ENCODE measurements at places on chromosomes 2 and 18.

GRCh38 chr2:181953881-181954537, 31.6 kb upstream of the PPP1R1C start:
- DNase-seq = peak; percentile 71
- H3K27ac ChIP-seq = no peak overlapping the region
- H3K36me3 ChIP-seq = no peaks in the 10 kb centered on the region
- H3K27me3 ChIP-seq = no peaks in the 10 kb centered on the region

DNA sequence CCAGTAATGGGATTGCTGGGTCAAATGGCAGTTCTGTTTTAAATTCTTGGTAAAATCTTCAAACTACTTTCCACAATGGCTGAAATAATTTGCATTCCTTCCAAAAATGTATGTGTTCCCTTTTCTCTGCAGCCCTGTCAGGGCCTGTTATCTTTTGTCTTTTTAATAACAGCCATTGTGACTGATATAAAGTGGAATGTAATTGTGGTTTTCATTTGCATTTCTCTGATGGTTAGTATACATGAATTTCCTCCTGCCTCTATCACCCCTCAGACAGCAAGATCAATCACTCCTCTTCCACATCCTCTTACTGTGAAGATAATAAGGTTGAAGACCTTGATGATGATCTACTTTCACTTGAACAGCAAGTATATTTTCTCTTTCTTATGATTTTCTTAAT, 304.8 kb upstream of the FSIP2 start:
- DNase-seq = no peak
- no peaks in the 10 kb centered on the region for H3K4me1 ChIP-seq
- no peak overlapping the region for H3K27ac ChIP-seq
- H3K27me3 ChIP-seq = no peaks in the 10 kb centered on the region

- H3K36me3 ChIP-seq = no peaks in the 10 kb centered on the region
- no peak overlapping the region for H3K27ac ChIP-seq
These were observed 238.8 kb downstream of the TPGS2 start for GRCh38 chr18:36589857-36590543.

DNA sequence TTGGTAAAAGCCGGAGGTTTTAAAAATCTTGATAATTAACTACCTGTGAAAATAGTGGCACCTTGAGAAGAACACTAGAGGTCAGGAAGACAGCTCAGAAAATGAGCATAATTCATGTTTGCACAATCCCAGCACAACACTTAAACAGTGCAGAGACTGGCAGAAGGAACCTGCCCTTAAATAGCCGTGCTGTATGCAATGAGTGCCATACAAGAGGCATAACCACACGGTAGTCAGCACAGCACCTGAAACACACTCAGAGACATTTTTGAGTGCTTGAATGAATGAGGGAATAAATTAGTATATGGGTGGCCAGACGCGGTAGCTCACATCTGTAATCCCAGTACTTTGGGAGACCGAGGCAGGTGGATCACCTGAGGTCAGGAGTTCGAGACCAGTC, 164.9 kb downstream of the PAX3 start:
- H3K4me1 ChIP-seq = no peaks in the 10 kb centered on the region
- no peak for DNase-seq
- H3K27ac ChIP-seq = no peak overlapping the region
- no peaks in the 10 kb centered on the region for H3K36me3 ChIP-seq
- H3K4me3 ChIP-seq = no peak overlapping the region

GRCh38 chr2:105804266-105804665, 59.6 kb downstream of the NCK2 start:
- no peaks in the 10 kb centered on the region for H3K36me3 ChIP-seq
- peak overlapping the region; percentile 92 for H3K27ac ChIP-seq
- H3K27me3 ChIP-seq = no peaks in the 10 kb centered on the region
- no peak overlapping the region for H3K4me3 ChIP-seq
- peaks cover 78% of the 10 kb centered on the region for H3K4me1 ChIP-seq

DNA sequence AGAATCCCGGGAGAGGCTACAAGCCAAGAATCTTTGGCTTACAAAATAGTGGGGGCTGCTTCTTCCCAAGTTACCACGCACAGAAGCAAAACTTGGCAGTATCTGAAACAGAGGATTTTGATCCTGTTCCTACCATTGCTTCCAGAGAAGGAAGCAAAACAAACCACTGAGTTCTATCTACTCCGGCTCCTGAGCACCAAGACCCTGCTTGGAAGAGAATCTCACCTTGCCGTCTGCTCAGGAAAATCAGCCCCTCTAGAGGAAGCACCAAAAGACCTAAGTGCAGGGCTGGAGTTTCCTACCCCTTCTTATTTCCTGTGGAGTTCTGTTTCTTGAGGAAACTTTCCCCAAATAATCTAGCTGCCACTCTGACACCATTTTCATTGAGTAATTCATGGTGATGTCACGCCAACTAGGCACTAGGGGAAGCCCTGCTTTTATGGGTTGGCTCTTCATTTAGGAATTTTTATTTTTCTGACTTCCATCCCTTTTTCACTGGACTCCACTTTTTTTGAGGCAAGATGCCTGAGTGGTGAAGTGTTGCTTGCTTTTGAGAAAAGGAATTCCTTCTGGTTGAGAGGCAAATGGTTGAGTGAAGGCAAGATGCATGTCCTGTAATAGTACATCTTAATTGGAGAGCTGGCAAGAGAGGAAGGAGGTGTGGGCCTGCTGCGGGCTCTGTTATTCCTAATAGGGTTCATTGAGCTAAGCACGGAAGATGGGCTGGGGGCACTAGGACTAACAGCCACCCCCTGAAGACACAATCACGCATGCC, 36.8 kb upstream of the EML4 start:
- no peak overlapping the region for H3K4me3 ChIP-seq
- H3K36me3 ChIP-seq = no peaks in the 10 kb centered on the region
- H3K27ac ChIP-seq = peak overlapping the region; percentile 21
- no peaks in the 10 kb centered on the region for H3K27me3 ChIP-seq

- no peak for DNase-seq
- H3K27ac ChIP-seq = no peak overlapping the region
- no peaks in the 10 kb centered on the region for H3K4me1 ChIP-seq
- no peak overlapping the region for H3K4me3 ChIP-seq
- no peaks in the 10 kb centered on the region for H3K27me3 ChIP-seq
These were observed 259.8 kb downstream of the LOXHD1 start for GRCh38 chr18:46397174-46397573.

GRCh38 chr18:811892-812375, at the start of gene YES1:
YES1 (minus strand) TSS chr18:812242; CDS start chr18:756827, 55,415 bp downstream.
- DNase-seq = no peak
- peaks cover 29% of the 10 kb centered on the region for H3K4me1 ChIP-seq
- H3K27ac ChIP-seq = no peak within 1 kb of the TSS
- peaks cover 63% of the 10 kb centered on the region for H3K27me3 ChIP-seq
- H3K36me3 ChIP-seq = no peaks in the 10 kb centered on the region

- no peaks in the 10 kb centered on the region for H3K36me3 ChIP-seq
- H3K27ac ChIP-seq = peak overlapping the region; percentile 89
- H3K4me3 ChIP-seq = peak overlapping the region; percentile 89
- DNase-seq = no peak
These were observed 678 bp upstream of the VAPA start for GRCh38 chr18:9913151-9913525.

- no peak for DNase-seq
- peaks cover 21% of the 10 kb centered on the region for H3K4me1 ChIP-seq
- H3K4me3 ChIP-seq = no peak overlapping the region
- no peaks in the 10 kb centered on the region for H3K36me3 ChIP-seq
These were observed 2.6 kb downstream of the STRN start for GRCh38 chr2:36963734-36964133.

GRCh38 chr18:79952456-79952995, 1.1 kb upstream of the SLC66A2 start:
- no peak overlapping the region for H3K27ac ChIP-seq
- H3K27me3 ChIP-seq = no peaks in the 10 kb centered on the region
- no peaks in the 10 kb centered on the region for H3K36me3 ChIP-seq
- peaks cover 17% of the 10 kb centered on the region for H3K4me1 ChIP-seq
- DNase-seq = no peak
- H3K4me3 ChIP-seq = peak overlapping the region; percentile 63

DNA sequence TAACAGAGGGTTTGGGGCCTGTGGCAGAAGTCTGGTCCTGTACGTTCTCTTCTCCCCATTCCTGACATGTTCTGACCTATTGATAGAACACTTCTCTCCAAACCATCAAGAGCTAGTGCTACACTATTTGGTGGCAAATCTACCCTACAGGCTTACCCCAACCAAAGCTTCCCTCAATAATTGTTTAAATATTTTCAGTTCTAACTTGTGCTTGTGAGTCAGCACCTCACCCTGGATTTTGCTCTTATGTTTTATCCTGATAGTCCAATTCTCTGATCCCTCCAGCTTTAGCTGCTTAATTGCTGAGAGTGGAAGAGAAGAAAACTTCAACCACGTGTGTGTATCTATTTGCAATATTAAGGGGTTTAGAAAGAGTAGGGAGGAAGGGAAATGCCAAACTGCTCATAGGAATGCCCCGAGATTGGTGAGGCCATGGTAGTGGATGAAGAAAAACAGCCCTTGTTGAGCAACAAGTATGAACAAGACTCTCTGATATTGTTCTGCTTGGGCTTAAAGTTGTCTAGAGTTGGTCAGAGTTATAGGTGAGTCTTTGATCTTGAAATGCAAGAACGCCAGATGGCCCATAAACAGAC, 67.8 kb upstream of the PARD3B start:
- no peak overlapping the region for H3K27ac ChIP-seq
- no peaks in the 10 kb centered on the region for H3K27me3 ChIP-seq
- H3K36me3 ChIP-seq = no peaks in the 10 kb centered on the region
- H3K4me1 ChIP-seq = no peaks in the 10 kb centered on the region
- H3K4me3 ChIP-seq = no peak overlapping the region
- DNase-seq = no peak

DNA sequence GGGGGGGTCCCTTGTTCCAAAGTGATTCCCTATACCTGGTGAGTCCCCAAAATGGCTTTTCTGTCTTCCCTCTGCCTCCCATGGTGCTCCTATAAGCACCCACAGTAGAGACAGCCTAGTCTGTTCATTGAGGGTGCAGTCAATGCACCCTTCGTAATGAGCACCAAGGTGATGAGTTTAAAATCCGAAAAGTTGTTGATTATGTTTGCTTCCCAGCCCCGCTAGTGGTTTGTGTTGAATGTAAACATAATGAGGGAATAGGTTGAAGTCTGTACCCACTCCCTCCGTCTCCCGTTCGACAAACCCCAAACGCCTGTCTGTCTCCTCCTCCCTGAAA, 2.3 kb downstream of the FOSL2 start:
- H3K36me3 ChIP-seq = no peaks in the 10 kb centered on the region
- no peak overlapping the region for H3K27ac ChIP-seq

DNA sequence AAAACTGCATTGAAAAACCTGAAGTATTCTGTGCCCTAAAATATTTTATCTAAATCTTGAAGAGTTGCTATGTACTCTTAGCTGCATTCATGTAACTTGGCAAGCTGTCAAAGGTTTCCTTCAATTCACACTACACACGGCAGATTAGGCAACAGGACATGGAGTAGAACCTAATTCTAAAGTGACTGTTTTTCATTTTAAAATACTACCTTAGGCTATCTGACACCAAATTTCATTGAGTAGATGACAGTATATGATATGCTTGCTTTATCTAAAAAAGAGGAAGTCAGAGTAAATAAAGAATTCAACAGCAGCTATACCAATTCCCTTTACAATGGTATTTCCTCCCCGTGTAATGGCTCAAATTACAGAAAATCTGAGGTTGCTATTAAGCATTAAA, 45.4 kb downstream of the EXOC6B start:
- H3K36me3 ChIP-seq = no peaks in the 10 kb centered on the region
- H3K27ac ChIP-seq = no peak overlapping the region
- no peaks in the 10 kb centered on the region for H3K27me3 ChIP-seq
- no peaks in the 10 kb centered on the region for H3K4me1 ChIP-seq
- DNase-seq = no peak

DNA sequence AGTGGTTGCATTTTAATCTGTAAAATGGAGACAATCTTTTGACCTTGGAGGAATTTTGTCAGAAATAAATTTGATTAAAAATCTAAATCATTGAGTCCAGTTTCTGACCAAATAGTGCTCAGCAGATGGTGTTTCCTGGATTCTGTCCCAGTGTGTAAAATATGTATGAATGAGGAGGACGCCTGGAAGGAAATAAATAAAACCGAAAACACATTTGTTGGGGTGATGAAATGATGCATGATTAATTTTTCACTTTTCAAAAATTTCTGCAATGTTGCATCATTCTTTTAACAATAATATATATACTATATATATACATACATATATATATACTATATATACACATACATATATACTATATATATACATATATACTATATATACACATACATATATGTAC, 261.1 kb upstream of the TRIB2 start:
- H3K4me3 ChIP-seq = no peak overlapping the region
- H3K4me1 ChIP-seq = peaks cover 14% of the 10 kb centered on the region
- no peak for DNase-seq
- H3K36me3 ChIP-seq = no peaks in the 10 kb centered on the region
- no peaks in the 10 kb centered on the region for H3K27me3 ChIP-seq

GRCh38 chr18:38576916-38577315, 1011.3 kb upstream of the CELF4 start:
- H3K36me3 ChIP-seq = no peaks in the 10 kb centered on the region
- no peak overlapping the region for H3K4me3 ChIP-seq
- no peaks in the 10 kb centered on the region for H3K4me1 ChIP-seq
- no peaks in the 10 kb centered on the region for H3K27me3 ChIP-seq
- H3K27ac ChIP-seq = no peak overlapping the region

DNA sequence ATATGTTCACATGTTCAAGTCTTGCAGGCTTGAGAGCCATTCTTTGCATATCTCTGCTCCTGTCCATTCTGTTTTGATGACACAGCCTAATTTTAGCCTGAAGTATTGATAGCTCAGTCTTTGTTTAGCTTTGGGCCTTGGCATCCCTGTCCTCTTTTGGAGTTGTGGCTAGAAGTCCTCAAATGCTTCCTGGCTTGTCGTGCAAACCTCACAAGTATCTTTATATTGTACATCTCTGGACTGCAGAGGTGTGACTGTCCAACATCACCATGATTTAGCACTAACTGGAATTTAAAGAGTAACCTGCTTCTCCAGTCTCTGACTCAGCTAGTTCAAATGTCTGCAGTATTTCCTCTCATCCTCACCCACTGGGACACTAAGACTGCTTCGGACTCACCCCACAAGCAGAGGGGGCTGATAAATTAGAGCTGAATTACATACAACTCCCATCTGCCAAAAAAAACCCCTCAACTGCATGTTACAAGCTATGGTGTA, 11.7 kb downstream of the PFN4 start:
- no peaks in the 10 kb centered on the region for H3K27me3 ChIP-seq
- no peak overlapping the region for H3K27ac ChIP-seq
- H3K4me3 ChIP-seq = no peak overlapping the region
- no peaks in the 10 kb centered on the region for H3K36me3 ChIP-seq
- no peak for DNase-seq
- no peaks in the 10 kb centered on the region for H3K4me1 ChIP-seq

DNA sequence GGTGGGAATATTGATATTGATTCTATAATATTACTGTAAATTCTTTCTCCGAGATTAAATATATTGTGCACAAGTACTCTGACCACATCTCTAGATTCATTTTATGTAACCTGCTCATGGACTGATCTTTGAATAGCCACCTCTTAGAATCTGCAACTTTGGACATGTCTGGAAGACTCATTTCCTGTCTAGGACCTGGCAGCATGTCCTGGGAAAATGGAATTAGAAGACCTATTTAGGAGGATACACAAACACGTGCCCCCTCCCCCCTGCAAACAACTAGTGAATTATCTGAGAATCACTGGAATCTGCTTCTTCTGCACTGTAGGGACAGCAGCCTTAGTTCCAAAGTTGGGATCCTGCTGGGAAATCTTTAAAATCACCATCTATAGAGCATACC, 94.1 kb downstream of the UBE2E3 start:
- no peak for DNase-seq
- H3K4me3 ChIP-seq = no peak overlapping the region
- no peaks in the 10 kb centered on the region for H3K4me1 ChIP-seq
- peaks cover 1% of the 10 kb centered on the region for H3K36me3 ChIP-seq
- H3K27me3 ChIP-seq = no peaks in the 10 kb centered on the region

- H3K36me3 ChIP-seq = no peaks in the 10 kb centered on the region
- H3K27ac ChIP-seq = no peak overlapping the region
- H3K4me1 ChIP-seq = no peaks in the 10 kb centered on the region
- no peak for DNase-seq
- H3K27me3 ChIP-seq = no peaks in the 10 kb centered on the region
These were observed 83.1 kb downstream of the PTH2R start for GRCh38 chr2:208489687-208490086.

Measured in B cell (primary cell).